ENCODE measurements at places on chromosomes 7 and 10.

- no peak for DNase-seq
These were observed 678.4 kb downstream of the PHTF2 start for GRCh38 chr7:78476851-78477405.

DNA sequence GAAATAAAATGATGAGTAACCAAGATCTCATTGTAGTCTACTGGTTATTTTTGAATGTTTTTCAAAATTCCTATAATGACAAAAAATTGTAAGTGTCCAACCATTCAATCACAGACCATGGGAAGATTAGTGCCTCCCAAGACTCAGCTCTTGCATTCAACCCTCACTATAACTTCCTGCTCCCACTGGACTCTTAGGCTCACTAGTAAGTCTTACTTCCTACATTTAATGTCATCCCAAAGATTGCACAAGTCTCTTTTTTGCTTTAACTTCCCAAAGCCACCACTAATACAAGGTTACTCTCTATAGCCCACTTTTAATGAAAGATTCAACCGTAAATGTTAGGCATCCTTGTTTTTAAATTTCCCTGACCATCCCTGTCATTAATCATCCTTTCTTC is 111.9 kb upstream of the NRBF2 start:
- no peak for DNase-seq

GRCh38 chr10:74167443-74167842 is 16.4 kb downstream of the ADK start:
- DNase-seq: no peak

DNA sequence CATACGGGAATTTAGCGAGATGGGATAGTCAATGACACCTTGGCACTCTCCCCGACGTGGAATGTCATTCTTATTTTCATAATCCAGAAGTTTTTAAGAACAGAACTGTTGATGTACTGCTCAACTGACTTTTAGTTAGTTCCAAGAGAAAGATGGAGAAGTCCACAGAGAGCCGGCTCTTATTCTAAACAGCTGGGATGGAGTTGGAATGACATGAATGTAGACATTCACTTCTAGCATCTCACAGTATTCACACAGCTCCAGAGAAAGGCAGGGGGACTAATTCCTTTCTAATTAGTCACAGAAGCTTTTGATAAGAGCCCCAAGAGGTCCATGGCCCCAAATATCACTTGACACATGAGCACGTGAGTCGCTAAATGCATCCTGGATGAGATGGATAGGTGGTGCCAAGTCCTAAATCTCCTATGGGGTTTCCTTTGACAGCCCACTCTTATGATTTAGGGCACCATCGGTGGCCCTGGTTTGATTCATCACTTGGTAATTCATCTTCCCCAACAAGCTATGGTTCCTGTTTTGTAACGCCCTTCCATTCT is 420.3 kb upstream of the AUTS2 start:
- no peak for DNase-seq

DNA sequence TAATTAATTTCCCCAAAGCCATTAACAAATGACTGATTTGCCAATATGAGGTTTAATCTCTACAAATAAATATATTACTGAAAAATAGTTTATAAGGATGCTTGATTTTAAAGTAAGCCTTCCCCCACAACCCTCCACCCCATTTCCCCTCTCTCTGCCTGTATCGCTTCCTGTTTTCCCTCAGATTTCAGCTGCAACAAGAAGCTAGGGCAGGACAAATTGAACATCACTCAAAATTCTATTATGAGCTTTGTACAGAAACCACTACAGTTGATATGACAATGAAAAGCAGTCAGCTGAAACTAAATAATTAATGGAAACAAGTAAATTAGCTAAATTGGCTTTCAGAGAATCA is 109.0 kb upstream of the SP4 start:
- DNase-seq: no peak

DNA sequence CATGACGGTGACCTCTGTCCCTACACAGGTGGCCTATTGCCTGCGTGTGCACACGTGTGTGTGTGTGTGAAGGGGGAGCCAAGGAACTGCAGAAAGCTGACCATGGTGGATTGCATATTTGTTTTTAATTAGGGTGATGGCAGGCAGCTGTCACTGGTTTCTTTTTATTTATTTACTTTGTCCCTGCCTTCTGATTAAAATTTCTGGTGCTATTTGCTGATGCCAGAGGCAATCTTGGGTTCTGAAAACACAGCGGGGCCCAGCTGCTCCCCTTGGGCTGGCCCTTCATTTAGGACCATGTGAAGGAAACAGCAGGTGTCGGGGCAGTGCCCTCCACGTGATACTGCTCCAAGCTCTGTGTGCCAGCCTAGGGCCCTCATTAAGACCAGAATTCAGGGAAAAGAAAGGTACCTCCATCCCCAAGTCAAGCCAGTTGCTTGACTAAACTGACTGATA is 71.3 kb upstream of the PODXL start:
- no peak for DNase-seq

GRCh38 chr7:158963771-158964241 is 107.4 kb downstream of the DYNC2I1 start:
- DNase-seq: no peak

DNA sequence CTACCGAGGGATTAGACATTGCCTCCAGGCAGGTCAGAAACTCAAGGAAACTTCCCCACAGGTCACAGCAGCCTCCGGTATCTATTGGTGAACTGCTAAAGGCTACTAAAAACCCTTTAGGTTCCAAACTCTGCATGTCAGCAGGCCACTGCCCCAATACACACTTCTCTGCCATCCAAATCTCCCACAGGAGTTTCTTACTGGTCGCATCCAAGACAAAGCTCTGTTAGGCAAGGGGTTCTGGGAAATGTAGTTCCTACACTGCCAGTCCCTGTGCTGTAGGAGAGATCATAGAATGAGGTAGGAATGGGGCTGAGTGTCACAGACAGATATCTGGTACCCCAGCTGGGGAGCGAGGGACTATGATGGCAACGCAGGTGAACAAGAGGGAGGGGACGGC is 757.0 kb upstream of the C7orf33 start:
- DNase-seq: no peak

DNA sequence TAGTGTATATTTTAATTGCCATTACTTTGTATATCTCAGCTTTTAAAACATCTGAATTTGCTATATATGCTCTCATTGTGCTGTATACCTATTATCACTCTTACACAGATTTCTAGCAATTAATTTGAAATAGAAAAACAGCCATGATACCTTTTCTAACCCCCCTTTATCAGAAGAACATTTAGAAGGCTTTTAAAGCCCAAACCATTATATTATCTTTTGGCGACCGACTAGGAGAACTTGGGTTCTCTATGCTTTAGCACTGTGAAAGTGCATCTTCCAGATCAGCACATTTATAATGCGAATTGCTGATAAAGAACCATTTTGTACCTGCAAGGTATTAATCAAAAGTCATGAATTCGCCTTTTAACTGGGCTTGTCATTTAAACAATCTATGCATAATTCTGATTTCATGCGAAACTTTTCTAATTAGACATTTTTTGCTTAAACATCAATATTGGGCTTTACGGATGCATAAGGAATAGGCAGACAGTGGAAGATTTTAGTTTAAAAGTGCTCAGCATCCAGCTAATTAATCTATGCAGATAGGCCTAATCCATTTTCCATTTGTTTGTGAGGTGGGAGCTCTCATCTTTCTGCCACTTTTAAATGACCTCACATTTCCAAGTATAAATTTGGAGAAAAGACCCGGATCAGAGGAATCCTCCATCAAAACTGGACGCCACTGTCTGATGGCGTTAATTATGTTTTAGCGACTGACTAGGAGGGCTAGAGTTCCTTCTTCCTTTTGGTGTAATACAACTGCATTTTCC is 1.2 kb upstream of the MLLT10 start:
- no peak for DNase-seq

- no peak for DNase-seq
These were observed 50.0 kb downstream of the PNLIPRP2 start for GRCh38 chr10:116670706-116671105.

GRCh38 chr7:69939317-69939716 is 341.0 kb downstream of the AUTS2 start:
- DNase-seq: no peak

DNA sequence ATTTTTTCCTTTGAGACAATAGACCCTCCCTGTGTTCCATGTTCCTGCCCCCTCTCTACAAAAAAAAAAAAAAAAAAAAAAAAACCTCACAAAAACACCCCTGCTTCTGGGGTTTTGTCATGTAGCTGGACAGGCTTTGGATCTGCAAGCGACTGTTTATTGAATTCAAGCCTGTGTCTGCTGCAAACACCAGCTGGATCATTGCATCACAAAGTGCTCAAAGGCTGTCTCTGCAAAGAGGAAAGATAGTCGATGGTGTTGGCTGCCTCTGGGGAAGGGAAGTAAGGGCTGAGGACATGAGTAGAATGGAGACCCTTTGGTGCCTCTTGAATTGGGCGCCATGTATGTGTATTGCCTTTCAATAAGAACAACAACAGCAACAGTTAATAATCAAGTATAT is 471.2 kb downstream of the PLXNA4 start:
- DNase-seq: no peak

All from MG63 (cell line).